ENCODE measurements at places on chromosomes 5 and 9.
A peak's percentile ranks its signal among the peaks of the same experiment; 100 is the strongest.

DNA sequence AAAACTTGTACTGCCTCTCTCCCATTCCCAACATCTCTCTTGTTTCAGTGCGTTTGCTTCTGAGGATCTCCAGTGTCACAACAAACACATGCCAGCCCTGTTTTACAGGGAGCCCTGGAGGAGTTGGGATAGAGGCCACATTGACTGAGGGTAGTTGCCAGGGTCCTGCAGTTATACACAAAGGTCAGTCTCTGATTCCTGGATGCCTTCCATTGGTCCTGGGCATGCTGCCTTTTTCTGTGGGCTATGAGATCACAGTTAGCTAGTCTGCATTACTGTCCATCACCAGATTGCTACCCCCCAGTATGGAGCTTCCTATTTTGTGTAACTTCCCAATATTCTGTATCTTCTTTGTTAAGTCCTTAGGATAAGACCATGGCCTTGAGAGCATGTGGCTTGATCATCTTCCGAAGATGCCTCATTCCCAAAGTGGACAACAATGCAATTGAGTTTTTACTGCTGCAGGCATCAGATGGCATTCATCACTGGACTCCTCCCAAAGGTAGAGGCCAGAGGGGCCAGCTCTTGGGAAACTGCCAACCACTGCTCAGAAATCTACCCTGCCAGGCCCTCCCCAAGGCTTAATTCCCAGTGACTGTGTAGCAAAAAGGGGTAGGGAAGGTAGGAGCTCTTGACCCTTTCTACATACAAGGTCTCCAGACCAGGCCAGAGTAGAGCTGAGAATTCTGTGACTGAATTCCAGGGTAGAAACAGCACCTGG is 9.5 kb downstream of the NUDT2 start:
- no peak for DNase-seq

DNA sequence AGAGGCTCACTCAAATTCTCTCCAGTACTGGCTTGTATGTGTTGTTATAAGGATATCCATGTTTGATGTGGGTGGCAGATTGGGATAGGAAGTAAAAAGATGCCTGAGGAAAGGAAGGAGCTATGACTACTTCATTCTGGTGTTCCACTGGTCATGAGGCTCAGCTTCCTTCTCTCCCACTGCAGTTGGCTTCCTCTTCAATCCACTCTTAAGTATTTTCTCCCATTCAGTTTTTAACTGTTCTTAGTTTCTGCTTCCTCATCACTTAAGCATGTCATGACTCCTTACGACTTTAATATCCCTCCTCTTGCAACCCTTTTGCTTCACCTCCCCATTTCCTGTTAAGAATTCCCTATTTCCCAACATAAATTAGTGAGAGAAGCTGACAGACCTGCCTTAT is 81.1 kb downstream of the PJA2 start:
- DNase-seq: no peak

DNA sequence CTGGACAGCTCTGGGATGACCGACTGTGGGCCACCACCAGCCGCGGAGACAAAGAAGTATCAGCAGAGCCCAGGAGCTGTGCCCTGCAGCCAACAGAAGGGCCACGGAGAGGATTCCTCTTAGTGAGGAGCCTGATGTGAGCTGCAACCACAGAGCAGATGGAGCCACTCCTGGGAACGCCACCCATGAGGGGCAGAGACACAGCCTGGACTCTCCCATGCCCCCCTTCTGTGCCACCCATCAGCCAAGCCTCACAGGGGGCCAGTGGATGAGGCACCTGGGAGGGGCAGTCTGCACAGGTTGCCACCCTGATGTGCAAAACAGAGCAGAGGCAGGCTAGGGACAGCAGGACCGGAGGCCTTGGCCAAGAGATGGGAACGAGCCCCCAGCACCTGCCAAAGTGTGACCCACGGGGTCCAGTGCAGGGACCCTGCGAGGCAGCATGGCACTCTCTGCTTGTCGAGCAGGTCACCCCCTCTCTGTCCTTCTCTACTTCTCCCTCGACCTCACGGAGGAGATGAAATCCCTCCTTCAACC is 380.7 kb upstream of the IRX1 start:
- DNase-seq: no peak

- peak; percentile 52 for DNase-seq
Observed at GRCh38 chr9:129176701-129177442, 1.2 kb downstream of the IER5L start.

DNA sequence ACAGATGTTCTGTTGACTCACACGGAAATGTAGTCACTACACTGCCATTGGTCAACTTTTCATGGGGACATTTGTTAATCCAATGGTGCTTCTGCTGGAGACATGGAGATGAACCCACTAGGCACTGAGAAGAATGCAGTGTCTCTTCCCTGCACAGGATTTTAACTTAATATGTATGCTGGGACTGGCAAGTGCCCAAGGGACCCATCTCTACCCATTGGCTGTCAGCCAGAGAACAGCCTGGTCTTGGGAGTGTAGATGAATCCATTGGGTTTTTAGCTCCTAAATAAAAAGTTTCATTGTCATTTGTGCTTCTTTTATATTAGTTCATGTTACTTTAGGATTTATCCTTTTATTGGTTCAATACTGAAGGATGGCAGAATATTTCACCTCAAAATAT is 195.8 kb upstream of the CDH6 start:
- no peak for DNase-seq

DNA sequence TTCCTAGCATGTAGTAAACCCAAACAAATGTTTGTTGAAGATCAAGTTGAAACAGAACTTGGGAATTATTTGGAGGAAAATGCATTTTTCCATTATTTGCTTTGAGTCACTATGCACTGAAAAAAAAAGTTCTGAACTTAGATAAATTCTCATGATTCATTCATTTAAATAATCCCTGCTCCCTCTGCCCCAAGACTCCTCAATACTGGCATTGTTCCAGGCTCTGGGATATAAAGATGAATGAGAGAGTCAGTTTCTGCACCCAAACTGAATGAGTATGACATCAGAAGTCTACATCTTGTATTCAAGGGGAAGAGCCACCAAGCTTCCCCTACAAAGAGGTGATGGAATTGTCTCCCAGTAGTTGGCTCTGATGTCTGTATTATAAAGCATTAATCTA is 123.9 kb downstream of the SEC61B start:
- no peak for DNase-seq

GRCh38 chr5:147617711-147618350 is 108.0 kb upstream of the DPYSL3 start:
- no peak for DNase-seq

DNA sequence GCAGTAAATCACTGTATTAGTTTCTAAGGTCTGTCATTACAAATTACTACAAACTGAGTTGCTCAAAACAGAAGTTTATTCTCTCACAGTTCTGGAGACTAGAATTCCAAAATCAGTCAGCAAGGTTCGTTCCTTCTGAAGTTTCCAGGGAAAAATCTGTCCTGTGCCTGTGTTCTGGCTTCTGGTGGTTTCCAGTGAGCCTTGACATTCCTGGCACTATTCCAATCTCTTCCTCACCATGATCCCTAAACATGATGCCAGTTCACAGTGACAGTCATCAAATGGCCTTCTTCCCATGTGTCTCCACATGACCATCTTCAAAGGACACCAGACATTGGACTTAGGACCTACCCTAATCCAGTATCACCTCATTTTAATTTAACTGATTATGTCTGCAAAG is 351.4 kb downstream of the PLK2 start:
- no peak for DNase-seq

DNA sequence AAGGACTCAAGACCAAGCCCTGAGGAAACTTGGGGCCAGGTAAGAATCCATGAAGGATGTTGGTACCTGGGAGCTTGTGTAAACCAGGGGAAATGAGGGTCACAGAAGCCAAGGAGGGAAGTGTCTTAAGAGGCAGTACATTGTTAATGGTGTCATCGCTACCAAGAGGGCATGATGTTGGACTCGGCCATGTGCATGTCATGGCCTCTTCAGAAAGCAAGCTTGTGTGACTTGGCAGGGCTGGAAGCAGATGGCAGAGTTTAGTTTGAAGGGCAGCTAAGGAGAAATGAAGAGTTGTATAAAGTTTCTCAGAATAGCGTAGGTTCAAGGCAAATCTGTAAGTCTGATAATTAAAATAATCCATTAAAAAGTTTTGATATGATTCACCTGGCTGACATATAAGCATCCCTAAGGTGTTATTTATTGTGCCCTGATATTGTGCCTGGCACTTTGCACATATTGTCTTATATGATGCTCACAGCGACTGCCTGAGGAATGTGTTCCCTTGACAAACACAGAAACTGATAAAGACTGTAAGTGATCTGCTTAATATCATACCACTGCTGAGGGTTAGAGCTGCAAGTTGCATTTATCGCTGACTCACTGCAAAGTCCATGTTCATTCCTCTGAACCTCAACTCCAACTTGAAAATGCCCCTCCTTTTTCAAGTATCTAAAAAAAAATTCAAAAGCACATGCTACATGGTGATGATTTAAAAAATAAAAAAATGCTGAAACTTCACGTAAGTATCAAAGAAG is 81.3 kb upstream of the PTPN3 start:
- no peak for DNase-seq

- DNase-seq: no peak
Observed at GRCh38 chr5:96478983-96479382, 45.9 kb upstream of the PCSK1 start.

DNA sequence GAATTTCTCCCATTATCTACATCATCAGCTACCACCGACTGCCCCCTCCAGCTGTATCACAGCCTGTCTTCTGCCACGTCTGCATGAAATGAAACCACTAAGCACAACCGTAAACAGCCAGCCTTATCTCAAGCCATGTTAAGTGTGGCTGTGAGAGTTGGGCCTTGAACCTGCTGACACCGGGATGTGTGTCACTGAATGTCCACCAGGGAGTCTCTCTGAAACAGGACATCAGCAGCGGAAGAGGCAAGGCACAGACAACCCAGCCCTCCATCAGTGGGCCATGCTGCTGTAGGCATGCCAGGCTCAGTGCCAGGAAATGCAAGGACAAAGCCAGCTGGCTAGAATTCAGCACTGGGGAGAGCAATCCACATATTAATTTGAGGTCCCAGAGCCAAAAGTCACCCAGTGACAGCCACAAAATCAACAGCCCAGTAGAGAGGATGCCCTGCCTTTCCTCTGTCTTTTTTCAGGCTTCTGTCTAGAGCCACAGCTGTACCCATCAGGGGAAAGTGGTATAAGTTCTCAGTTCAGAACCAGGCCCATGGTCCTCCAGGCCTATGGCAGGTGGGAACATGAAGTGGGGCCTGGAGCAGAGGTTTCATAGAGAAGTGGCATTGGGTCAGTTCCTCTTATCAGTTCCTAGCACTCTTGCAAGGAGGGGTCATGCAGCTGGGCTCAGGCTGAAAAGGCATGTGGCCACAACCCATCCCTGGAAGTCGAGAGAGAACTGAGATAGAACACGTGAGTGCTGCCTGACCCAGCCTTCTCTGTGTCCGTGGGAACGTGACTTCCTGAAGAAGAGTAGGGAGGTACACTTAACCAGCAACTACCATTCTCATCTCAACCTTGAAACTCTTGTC is 199.4 kb downstream of the ESM1 start:
- DNase-seq: no peak

DNA sequence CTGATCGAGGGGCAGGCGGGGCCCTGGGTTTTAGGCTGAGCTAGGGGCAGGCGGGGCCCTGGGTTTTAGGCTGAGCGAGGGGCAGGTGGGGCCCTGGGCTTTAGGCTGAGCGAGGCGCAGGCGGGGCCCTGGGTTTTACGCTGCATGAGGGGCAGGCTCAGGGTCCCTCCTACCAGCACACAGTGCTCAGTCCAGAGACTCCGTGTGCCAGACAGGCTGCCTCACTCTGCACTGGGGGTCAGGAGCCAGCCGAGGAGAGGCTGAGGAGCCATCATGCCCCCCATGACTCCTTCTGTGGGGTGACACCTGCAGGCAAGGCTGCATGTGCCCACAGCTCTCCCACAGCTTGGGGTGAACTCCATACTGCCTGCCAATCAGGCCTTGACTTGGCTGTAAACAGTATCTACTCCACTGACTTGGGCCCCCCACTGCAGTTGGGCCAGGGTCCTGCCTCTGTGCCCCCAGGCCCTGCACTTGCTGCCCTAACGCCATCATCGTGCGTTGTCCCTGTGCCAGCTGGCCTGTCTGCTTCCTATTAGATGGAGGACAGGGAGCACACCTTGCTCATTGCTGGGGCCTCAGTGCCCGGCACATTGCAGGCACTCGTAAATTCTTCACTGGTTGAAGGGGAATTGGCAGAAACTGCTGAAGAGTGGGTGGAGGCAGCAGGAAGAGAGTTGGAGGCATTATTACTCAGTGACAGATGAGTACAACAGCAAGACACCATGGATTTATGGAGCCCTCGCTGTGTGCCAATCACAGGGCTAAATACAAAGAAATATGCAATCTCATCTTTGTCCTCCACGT is 78.6 kb downstream of the AMBP start:
- DNase-seq: peak; percentile 13

DNA sequence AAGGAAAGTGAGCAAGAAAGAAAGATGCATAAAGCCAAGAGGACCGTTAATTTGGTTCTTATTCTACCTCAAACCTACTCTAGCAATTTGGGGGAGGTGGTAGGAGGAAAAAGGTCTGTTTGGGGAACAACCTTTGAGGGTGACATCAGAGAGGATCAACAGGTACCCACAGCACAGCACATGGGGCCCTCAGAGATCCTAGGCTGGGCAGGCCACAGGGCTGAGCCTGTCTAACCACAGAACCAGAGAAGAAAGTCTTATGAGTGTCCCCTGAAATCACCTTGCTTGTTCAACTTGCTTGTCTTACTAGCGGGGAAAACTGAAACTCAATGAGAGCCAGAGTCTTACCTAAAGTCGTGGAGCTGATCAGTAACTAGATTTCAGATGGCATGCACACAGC is 385.2 kb downstream of the SPOCK1 start:
- no peak for DNase-seq

DNA sequence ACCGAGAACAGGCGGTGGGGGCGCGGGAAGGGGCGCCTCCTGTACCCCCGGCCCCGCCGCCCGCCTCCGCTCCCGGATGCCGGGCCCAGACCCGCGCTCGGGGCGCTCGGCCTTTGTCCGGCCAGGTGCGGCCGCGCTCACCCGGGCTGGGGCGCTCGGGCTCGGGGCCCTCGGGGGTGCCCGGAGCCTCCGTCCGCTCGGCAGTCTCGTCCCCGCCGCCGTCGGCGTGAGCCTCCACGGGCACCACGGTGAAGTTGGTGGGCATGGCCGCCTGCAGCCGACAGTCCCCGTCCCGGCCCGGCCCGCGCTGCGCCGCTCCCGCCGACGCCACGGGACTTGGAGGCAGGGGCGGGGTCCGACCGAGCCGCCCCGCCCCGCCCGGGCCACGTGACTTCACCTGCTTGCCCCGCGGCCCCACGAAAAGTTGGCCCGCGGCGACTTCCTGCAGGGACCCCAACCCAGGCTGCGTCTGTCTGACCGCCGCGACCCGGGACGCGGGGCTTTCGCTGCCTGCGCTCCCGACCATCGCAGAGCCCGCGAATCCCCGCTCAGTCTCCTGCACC is at the start of gene SLC12A7:
TSS of gene SLC12A7 (minus strand) at position 337 of the 563 bp plus-strand sequence. CDS start at position 265, 72 bp downstream.
- DNase-seq: no peak

- DNase-seq: no peak
Observed at GRCh38 chr5:7415587-7416535, 19.9 kb downstream of the ADCY2 start.

- DNase-seq: no peak
Observed at GRCh38 chr5:96172436-96172835, 210.8 kb upstream of the ELL2 start.

All from uterus (tissue), 4 donors.